Activated T-helper 1 cell treated with anti-CD3 and anti-CD28 coated beads, Interleukin-2, amount 50 U/mL, for 16 hours (primary cell): ENCODE measurements at places on chromosomes 2 and 18.

- DNase-seq = no peak
Measured at GRCh38 chr18:44598514-44598913, 82.2 kb upstream of the SETBP1 start.

DNA sequence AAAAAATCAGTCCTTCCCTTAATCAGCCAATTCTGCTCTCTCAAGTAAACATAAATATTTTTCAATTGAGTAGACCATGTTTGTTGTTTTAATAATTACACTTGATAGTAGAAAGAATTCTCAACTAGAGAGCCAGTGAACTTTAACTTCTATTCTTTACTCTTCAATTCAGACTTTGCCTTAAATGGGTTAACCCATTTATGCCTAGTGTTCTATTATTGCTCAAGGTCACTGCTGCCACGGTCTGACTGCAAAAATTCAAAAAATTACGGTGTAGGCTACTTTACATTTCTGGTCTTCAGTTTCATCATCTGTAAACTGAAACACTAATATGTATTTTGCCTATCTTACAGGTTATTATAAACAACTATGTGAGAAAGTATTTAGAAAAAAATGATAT lies 103.1 kb downstream of the TLK1 start:
- no peak for DNase-seq

DNA sequence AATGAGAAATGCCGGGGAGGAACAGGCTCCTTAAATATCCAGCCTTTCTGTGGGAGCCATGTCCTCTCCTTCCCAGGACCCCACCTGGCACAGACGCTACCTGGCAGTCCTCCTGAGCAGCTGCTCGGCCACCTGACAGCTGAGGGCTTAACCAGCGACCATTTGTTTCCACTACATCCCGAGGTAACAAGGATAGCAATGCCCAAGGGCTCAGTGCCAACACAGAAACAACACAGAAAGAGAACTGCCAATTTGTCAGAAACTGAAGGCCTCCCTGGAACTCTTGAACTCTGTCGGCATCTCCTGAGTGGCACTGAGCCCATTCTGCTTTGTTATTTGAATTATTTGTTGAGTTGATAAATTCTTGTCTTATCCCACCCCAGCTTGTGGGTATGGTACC lies 122.2 kb upstream of the ARHGAP28 start:
- no peak for DNase-seq

DNA sequence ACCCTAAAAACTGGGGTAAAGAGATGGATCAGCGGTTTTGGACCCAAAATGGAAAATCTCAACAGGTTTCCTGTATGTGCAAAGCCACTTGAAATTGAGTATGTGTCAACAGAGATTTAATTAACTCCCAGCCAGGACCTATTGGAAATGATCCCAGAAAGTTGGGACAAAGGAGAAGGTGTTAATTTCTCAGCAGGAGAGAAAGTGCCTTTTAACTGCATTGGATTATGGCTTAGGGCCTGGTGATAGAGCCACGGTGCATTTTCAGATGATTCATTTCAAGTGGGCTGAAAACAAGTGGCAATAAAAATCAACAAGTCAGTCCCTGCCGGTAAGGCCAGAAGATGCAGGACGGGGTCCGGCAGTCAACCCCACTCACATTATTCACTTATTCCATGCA lies 80.2 kb upstream of the BCL11A start:
- DNase-seq = no peak

DNA sequence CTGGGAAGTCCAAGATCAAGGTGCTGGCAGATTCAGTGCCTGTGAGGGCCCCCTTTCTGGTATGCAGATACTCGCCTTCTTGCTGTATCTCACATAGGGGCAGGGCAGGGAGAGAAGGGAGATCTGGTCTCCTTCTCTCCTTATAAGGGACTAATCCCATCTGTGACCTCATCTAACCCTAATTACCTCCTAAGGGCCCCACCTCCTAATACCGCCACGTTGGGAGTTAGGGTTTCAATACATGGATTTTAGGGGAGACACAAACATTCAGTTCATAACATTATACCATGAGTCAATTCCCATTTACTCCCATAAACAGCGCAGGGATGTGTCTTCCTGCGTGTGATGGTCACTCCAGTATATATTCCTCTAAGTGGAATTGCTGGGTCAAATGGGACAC lies 73.8 kb upstream of the TXNDC2 start:
- DNase-seq = no peak

DNA sequence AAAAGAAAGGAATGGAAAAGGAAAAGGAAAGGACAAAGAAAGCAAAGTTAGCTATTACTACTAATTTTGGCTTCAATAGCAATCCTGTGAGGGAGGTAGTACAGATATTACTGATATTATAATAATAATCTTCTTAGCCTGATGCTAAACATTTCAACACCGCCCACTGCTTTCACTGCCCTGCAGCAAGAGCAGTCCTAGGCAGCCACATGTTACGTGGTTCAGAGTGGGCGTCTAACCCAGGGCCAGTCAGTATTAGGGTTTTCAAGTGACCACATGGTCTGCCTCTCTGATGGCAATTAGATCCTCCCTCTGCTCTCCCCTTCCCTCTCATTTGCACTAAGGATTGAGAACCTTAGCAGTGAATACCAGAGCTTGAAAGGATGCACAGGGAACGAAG lies 83.7 kb upstream of the ZNF397 start:
- no peak for DNase-seq

GRCh38 chr18:36265015-36265414 lies 32.5 kb upstream of the FHOD3 start:
- DNase-seq = no peak

GRCh38 chr2:154623819-154624218 lies 74.7 kb upstream of the KCNJ3 start:
- no peak for DNase-seq

DNA sequence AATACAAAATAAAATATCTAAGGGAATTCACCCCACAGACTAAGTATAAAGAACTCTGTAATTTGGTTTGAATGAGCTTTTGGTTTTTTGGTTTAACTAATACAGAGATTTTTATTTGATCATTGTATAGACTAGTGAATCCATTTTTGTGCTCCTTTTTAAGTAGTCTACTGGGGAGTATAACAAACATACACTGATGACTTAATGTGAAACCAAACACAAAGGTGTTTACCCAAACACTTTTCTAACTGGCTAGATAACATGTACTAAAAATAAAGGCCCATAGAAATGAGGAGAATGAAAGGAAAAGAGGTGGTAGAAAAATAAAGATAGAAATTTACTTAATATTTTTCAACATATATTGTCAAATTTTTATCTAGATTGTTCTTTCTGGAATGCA lies 146.0 kb downstream of the NRXN1 start:
- no peak for DNase-seq

DNA sequence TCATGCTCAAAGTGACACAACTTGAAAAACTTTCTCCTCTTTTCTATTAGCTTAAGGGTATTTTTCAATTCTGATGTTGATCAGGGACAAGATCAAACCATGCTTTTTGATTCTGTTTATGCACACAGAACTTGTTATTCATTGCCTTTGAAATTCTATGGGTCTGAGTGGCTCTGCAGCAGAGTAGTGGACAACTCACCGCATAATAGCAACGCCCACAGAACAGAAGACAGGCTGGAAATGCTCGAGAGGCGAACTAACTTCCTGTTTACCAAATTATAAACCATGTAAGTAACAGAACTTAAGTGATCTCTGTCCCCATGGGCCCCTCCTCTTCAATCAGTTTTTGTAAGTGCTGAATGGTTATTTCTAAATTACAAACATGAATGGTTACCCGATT lies 131.2 kb downstream of the CBLN2 start:
- DNase-seq = no peak
